ENCODE measurements at places on chromosomes 6 and 20.

GRCh38 chr20:7841971-7842310 is 98.3 kb downstream of the HAO1 start:
- DNase-seq = peak; percentile 40

DNA sequence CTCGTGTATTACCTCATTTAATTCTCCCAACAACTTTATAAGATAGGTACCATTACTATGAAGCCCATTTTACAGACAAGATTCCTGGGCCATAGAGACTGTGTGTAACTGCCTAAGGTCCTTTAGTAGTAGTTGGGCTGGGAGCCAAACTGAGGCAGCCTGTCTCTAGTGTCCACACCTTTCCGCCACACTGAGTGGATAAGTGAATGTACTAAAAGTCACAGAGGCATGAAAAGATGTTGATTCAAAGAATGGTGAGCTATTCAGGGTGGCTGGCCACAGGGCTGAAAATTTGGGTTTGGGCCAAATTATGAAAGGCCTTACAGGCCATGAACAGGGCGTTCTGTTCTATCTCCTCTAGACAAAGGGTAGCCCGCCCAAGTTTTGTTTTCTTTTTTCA is 11.0 kb downstream of the CD24 start:
- no peak for DNase-seq

DNA sequence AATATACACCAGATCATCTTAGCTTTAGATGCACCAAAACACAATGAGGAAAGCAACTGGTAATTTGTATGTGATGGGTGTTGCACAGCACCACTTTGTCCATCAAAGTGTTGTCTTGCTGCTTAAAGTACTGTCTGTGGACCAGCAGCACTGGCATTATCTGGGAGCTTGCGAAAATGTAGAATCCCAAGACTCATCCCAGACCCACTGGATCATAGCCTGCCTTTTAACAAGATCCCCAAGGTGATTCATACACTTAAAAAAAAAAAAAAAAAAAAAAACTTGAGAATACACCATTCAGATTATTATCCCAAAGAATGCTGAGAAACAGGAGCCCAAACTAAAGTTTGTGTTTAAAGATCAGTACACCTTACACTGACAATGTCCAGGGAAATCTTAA is 123.4 kb downstream of the TASP1 start:
- no peak for DNase-seq

DNA sequence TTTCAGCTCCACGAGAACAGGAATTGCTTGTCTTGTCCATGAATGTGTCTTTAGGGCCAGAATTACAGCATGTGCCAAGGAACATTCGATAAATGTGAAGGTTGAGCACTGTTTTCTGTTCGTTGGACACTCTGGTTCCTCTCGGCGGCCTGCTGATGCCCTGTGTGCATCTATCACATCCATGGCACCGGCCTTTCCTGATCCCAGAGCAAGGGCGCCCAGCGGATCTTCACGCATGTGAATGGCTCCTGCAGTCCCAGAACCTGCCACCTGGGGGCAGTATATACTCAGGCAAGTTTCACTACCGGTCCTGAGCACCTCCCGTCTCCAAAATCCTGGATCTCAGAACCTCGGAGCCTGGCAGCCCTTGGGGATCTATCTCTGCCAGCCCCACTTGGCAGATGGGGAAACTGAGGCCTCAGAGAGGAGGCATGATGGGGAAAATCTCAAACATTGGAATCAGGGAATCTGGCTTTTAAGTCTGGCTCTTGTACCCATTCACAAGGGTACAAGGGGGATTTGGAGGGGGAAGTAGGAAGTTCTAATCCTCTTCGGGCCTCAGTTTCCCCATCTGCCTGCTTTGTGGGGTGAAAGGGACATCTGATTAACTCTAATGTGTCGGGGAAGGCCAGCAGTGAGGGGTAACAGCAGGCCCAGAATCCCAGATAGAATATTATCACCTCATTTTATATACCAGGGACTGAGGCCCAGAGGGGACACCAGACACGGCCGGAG is 4.3 kb upstream of the CEBPB start:
- DNase-seq = peak; percentile 98

GRCh38 chr20:33028875-33029274 is 2.6 kb upstream of the BPIFB6 start:
- no peak for DNase-seq

- DNase-seq = no peak
These were observed 31.9 kb downstream of the NDUFAF5 start for GRCh38 chr20:13816757-13817156.

Measured in Calu3 (cell line).